ENCODE measurements at places on chromosomes 3 and 15.

DNA sequence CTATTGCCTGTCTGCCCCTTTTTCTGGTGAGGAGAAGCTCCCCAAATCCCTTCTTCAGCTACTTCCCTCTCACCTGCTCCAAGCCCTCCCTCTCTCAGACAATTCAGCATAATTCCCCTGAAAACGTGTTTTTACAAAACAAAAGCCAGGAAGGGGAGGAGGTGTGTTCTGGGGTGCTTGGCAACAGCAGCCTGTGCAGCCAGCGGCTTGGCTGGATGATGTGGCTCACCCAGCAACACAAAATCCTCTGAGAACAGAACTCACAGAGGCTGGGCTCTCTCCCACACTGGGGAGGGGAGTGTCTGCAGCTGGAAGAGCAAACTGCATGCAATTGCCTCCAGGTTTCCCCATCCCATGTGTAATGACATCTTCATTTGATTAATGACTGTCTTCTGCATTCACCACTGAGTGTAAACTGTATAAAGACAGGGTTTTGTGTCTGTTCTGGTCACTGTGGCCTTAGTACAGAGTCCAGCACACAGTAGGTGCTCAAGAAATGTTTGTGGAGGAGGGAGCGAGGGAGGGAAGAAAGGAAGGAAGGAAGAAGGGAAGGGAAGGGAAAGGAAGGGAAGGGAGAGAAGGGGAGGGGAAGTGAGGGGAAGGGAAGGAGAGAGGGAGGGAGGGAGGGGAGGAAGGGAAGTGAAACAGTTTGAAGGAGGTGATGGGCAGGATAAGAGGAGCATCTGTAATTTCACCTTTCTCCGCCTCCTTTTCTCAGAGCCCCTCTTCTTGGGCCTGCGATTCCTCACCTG is 70.1 kb upstream of the GLCE start:
- DNase-seq: no peak

- DNase-seq: no peak
Observed at GRCh38 chr3:149886957-149887356, 73.9 kb downstream of the RNF13 start.

DNA sequence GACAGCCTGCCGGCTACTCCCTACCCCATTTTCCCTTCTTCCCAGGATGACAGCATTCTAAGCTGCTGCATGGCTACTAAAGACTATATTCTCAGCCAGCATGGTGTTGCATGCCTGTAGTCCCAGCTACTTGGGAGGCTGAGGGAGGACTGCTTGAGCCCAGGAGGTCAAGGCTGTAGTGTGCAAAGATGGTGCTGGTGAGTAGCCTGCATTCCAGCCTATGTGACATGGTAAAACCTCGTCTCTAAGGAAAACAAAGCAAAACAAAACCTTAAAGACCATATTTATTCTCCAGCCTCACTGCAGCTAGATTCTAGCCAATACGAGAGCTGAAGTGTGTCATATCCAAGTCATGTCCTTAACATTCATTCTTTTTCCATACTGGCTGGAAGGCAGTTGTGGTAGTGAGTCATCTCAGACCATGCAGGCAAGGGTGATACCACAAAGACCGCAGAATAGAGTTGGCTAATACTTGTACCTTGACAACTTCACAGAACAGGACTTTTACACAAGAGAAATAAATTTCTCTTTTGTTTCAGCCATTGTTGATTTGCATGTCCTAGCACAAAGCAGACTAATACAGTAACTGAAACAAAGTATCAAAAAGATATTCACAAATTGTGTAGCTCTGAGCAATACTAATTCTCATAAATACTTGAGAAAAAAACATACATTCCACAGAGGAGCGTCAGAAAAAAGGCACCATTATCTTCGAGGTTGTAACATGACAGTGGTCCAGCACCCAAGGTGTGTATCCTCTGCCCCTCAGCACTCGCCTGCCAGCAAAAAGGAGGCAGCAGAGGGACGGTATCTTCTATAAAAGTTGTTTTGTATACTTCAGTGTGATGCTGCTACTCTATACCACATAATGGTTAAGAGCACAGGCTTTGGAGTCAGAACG is 14.8 kb downstream of the PBRM1 start:
- DNase-seq: no peak

- DNase-seq: no peak
Observed at GRCh38 chr3:136186344-136186743, 9.8 kb downstream of the MSL2 start.

- DNase-seq: no peak
Observed at GRCh38 chr3:31054032-31054431, 159.6 kb upstream of the GADL1 start.

DNA sequence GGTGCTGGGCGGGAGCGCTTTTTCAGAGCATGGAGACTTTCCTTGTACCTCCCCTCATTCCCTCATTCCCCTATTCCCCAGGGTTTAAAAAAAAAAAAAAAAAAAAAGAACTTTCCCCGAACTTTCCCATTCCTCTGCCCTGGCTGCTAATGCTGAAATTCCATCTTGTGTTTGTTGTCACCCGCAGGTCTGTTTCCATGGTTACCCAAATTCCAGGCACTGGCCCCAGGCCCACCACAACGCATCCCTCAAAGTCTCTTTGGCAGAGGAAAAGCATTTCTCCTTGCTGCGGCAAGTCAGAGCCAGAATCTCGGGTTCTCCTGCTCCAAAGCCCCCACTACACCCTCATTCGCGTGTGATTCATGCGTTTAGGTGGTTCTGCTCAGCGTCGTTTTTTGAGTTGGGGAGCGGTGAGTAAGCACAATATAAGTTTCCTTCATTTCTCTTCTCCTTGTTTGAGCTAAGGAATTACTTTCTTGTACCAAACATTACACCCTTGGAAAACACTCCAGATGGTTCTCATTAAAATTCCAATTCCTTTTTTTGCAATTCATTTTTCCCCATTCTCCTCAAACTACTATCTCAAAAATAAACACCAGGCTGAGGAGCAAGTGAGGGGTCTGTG is 21.6 kb downstream of the ANAPC13 start:
- DNase-seq: no peak

GRCh38 chr3:16769525-16769924 is 115.2 kb upstream of the PLCL2 start:
- no peak for DNase-seq

- no peak for DNase-seq
Observed at GRCh38 chr3:108021131-108021530, 69.7 kb downstream of the CD47 start.

DNA sequence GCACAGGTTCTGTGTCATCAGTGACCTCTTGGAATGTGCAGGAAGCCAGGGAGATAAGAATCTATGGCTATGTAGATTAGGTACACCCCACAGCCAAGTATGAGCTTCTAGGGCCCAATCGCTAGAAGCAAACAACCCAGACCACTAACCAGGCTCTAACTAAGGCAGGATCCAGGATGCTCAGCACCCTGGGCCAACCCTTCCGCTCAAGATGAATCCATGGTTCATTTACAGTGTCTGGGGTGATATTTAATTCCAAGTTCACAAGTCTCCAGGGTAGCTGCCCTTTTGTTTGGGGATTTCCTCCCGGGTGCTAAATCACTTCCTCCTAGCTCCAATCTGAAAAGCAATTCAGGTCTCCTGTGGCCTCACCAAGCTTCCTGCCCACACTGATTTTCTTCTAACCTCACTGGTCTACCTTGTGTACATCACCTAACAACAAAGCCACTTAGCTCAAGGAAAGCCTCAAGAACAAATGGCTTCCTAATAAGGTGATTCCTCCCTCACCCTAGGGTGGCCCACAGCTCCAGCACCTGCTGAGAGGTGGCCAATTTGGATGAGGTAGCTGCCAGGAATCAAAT is 2.4 kb downstream of the EHD4 start:
- DNase-seq: no peak

- no peak for DNase-seq
Observed at GRCh38 chr3:43086460-43087165, 19.3 kb downstream of the POMGNT2 start.

GRCh38 chr15:60128000-60128376 is 123.9 kb downstream of the FOXB1 start:
- DNase-seq: no peak

DNA sequence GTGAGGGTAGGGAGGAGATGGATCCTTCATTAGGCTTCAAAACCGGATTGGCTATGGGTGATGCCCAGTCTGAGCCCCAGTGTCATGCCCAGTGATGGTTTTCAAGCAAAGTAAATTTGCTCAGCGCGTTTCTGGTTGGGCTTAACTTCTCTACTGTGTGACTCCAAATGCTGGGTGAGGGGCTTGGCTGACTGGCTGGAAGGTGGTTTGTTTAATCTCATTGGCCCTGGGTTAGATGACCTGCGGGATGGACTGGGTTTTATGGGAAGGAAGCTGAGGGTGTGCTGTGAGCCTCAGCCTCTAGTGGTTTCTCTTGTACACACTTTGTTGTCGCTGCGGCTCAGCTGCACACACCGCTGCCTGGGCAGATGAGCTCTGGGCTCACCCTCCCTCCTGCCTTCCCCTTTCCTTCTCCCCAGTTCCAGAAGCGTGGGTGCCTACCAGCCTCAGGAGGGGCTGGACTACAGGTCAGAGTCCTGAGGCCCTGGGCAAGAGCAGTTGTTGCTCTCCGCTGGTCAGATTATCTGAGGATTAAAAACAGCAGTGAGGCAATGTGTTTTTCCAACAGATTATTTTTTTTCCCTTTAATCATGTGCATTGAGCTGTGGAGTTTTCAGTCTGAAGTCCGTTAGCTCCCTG is 18.6 kb downstream of the PDIA5 start:
- no peak for DNase-seq

DNA sequence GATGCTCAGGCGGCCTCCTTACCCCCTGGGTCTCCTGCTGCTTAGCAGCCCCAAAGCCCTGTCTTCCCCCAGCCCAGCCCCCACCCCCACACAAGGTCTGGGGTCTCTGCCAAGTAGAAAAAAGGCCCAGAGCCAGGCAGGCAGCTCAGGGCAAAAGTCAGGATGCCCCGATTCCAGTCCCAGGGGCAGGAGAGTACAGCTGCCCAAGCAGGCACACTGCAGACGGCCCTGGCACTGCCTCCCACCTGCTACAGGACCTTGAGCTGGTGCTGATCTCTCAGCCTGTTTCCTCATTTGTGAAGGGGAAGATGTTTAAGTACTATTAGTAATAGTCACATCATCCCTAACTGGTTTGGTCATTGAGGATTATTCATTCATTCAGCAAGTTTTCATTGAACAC is 12.6 kb downstream of the TMEM43 start:
- DNase-seq: no peak

DNA sequence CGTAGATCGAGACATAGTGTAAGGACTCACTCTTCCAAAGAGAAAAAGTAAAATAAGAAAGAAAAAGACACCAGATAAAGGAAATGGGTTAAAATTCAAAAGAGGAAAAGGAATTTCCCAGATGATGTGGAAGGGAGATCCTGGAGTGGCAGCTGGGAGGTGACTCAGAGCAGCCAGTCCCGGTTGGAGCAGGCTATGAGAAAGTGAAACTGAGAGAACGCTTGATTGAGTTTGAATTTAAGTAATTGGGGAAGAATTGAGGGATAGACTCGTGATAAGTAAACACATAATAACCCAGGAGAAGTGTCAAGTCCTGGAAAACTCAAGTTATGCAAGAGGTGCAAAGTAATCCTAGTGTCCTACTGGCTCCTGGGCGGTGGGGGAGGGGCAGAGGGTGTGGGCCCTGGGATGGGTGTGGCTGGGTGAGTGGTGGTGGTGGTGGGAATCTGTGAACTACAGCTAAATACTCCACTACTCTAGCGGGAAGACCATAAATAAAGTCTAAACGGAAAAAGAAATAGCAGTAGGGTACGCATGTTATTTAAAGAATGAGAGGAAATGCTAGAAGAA is 1.2 kb downstream of the PRR20G start:
- DNase-seq: no peak

- no peak for DNase-seq
Observed at GRCh38 chr15:73573037-73573436, 60.2 kb downstream of the NPTN start.

GRCh38 chr3:136008221-136008620 is 42.7 kb downstream of the PPP2R3A start:
- DNase-seq: no peak

- DNase-seq: no peak
Observed at GRCh38 chr3:83023086-83023485, 1261.6 kb upstream of the GBE1 start.

DNA sequence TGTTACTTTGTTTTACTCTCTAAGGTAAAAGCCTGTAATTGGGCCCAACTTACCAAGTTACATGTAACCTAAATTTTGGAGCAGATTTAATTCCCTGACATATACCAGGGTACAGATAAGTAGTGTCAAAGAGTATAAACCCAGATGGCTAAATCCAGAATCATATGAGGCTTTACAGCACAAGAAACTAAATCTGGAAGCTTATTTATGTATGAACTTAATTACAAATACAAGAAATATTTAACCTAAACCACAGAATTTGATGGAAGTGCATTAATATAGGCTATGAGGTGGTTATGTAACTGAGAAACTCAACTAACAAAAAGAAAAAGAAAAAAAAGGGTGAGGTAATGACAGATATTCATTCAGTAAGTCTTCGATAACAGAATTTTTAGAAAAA is 930.2 kb upstream of the ALCAM start:
- no peak for DNase-seq

GRCh38 chr15:57100136-57100539 is 181.7 kb downstream of the TCF12 start:
- no peak for DNase-seq

- no peak for DNase-seq
Observed at GRCh38 chr3:93867425-93867824, 106.3 kb downstream of the PROS1 start.

GRCh38 chr3:128281056-128281455 is 127.8 kb downstream of the EEFSEC start:
- no peak for DNase-seq

GRCh38 chr3:177377166-177377565 is 179.9 kb upstream of the TBL1XR1 start:
- DNase-seq: no peak

Data from NCI-H187 treated with DMSO at 0.1 percent for 48 hours (cell line).